Activated naive CD4-positive, alpha-beta T cell treated with anti-CD3 and anti-CD28 coated beads, Interleukin-2, amount 10 ng/mL, durations not matched to agents 7 days and 5 days (primary cell): ENCODE measurements at places on chromosomes 5 and 9.

- no peak for DNase-seq
Measured at GRCh38 chr5:159163027-159163700, 46.2 kb downstream of the RNF145 start.

GRCh38 chr5:148620696-148621095 is 33.6 kb downstream of the HTR4 start:
- no peak for DNase-seq

GRCh38 chr5:124747791-124748686 is 1.6 kb upstream of the ZNF608 start:
- DNase-seq, result no peak

DNA sequence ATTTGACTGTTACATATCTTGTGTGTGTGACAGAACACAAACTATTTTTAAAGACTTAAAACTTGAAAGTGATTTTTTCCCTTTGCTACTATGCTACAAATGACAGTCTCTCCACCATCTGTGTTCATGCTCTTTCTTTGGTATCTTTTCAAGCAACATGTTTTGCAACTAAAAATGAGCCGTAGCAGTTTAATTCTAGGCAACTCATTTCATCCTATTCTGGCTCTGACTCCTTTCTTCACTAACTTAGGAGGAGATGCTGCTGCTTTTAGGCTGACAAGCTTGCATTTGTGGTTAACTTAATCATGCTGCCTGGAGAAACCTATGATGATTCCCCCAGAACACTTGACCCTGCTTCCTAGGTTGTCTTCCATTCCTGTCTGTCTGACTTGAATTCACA is 100.6 kb downstream of the HACD4 start:
- no peak for DNase-seq

DNA sequence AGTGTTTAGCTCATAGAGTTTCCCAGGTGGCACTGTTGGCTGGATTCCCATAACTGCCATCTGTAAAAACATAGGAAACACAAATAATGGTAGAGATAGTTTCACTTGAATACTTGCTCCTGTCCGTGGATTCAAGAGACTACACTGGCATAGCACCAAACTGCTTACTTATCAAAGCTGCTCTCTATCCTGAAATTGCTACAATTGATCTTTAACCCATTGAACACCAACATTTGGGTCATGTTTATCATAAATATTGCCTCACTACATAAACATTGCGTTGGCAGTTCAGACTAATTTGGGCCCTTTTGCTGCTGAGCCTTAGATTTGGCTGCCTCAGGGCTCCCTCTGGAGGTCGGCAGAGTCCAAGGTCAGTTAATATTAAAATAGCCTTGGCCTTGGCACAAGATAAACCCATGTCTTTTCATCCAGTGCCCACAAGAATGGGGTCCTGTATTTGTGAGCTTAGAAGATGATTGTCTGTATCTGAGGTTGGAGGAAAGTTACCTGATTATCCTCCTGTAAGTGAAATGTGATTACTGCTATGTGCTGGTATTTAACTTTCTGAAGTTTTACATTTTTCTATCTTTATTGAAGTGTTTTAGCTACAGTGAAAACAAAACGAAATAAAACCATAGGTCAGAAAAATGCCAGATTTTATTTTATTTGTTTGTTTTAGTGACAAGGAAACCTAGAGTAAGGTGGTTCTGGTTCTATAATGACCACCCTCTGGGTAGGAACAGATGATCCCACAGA is 4.0 kb upstream of the RANBP3L start:
- DNase-seq, result peak; percentile 39

DNA sequence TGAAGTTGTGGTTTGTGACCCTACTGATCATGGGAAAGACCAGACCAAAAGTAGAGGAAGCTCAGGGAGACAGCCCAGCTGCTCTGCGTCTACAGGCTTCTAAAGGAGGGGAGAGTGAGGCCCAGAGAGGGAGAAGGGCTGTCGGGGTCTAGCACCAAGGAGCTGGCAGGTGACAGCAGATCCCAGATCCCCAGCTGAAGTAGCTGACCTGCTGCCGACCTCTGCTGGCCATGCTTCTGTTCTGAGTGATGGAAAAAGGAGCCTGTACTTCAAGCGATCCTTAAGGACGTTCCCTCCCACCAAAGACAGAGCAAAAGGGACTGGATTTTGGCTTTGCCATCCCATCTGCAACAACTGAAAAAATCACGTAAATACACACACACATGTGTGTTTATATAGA is 22.7 kb upstream of the QSOX2 start:
- DNase-seq, result no peak

GRCh38 chr5:52627740-52628139 is 160.0 kb upstream of the ITGA1 start:
- DNase-seq, result no peak

- DNase-seq, result no peak
Measured at GRCh38 chr9:8456344-8456743, 656.8 kb upstream of the DMAC1 start.

GRCh38 chr5:123671042-123671441 is 159.1 kb downstream of the CSNK1G3 start:
- peak; percentile 54 for DNase-seq

- no peak for DNase-seq
Measured at GRCh38 chr9:129774791-129775447, 22.1 kb upstream of the PTGES start.

DNA sequence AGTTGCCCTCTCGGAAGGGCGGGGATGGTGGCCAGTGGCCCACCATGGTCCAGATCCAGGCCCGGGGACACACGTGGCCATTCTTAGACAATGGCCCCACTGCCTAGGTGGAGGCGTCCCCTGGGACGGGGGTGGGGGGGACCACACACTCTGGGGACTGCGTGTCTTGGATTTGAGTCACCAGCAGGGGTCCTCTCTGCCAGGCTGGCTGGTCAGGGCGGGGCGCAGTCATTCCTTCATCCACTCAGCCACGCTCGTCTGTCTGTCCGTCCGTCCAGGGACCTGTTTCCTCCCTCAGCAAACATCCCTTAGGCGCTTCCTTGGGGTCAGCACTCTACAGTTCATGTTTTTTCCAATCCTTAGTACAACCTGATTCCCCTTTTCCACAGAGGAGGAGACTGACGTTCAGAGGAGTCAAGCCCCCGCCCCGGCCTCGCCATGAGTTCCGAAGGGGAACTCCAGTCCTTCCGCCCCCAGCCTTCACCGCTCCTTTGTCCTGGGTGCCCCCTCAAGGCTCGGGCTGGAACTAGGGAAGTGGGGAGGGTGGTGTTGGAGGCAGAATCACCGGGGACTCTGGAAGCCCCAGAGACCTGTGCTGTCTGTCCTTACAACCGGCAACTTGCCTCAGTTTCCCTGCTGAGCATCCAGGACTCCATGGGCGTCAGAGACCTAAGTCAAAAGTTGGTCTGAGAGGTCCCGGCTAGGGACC is 276.6 kb upstream of the MVB12B start:
- no peak for DNase-seq

DNA sequence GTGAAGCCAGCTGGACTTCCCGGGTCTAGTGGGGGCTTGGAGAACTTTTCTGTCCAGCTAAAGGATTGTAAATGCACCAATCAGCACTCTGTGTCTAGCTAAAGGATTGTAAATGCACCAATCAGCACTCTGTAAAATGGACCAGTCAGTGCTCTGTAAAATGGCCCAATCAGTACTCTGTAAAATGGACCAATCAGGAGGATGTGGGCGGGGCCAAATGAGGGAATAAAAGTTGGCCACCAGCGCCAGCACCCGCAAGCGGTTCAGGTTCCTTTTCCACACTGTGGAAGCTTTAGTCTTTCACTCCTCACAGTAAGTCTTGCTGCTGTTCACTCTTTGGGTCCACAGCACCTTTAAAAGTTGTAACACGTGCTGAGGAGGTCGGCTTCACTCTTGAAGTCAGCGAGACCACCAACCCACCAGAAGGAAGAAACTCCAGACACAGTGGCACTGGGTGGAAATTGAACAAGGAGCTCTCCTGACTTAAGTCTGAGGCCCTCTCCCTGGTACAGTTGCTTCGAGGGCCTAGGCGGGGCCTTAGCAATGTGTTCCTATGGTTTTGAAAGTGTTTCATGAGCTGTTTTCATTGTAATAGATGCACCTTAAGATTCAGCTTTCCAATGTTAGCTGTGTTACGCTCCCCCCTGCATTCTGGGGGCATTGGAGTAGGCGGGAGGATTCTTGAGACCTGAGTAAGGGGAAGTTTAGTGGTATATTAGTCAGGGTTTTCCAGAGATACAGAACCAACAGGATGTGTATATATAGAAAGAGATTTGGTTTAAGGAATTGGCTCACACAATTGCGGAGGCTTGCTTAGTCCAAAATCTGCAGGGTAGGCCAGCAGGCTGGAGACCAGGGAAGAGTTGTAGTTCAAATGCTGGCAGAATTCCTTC is 21.5 kb upstream of the MYO10 start:
- DNase-seq, result no peak

GRCh38 chr5:91332267-91333045 is 50.7 kb downstream of the ARRDC3 start:
- no peak for DNase-seq

DNA sequence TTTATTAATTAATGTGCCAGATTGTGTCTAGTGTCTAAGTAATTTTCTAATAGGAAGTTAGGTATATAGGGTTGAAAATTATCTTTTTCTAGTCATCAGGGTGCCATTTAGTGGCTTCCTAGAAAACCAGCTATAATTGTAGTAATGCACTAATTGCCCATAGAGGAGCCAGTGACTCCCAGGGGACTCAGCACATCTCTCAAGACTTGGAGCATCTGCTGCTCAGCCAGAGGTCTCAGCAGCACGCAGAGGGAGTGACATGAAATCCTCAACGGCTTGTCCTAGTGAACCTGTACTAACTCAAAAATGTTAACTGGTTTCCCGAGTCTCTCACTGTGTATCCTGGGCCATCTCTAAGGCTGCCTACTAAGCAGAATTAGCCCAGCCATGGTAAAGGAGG is 78.2 kb upstream of the MAN2A1 start:
- no peak for DNase-seq

DNA sequence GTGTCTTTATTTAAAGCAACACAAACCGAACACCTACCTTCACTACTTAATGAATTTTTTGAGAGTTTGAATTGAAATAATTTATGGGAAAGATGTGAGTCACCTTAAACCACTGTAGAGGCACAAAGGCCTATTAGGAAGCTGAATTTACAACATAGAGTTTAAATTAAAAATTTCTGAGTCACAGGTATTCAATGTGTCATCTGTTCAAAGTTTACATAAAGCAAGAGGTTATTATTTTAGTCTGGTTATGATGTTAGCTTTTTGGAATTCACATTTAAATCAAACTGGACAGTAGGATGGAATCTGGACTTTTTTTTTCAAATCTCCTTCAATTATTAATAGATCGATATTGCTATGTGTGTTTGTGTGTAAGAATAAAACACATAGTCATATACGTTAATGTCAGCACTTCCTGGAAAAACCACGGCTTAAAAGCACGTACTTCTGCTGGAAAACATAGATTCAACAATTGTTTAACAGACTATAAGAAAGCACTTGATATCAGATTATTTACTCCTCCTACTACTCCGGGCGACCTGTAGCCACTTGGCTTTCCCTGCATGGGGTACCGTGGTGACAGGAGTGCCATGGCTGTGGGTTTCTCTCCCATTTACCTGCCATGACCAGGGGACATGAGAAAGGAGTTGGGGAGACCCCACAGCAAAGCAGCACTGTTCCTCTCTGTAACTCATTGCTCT is 638.6 kb downstream of the SEMA5A start:
- DNase-seq, result no peak

GRCh38 chr9:137480686-137481683 is 21.9 kb upstream of the NSMF start:
- DNase-seq, result no peak

GRCh38 chr9:36560771-36561170 is 11.9 kb upstream of the MELK start:
- no peak for DNase-seq

GRCh38 chr5:75006865-75007822 is 45.2 kb downstream of the GCNT4 start:
- DNase-seq, result no peak
